ENCODE measurements at places on chromosomes 2 and 18.
A peak's percentile ranks its signal among the peaks of the same experiment; 100 is the strongest.

DNA sequence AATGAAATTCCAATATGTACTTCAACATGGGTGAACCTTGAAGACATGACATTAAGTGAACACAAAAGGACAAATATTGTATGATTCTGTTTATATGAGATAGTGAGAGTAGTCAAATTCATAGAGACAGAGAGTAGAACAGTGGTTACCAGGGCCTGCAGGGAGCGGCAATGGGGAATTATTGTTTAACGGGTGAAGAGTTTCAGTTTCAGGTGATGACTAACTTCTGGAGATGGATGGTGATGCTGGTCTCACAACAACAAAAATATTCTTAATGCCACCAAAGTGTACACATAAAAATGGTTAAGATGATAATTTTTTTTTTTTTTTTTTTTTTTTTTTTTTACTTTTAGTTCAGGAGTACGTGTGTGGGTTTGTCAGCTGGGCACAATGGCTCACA is 109.4 kb upstream of the TMEM200C start:
- DNase-seq: no peak

GRCh38 chr2:237547841-237548416 is 18.4 kb upstream of the PRLH start:
- no peak for DNase-seq

- no peak for DNase-seq
Measured at GRCh38 chr2:219368690-219369191, 19.0 kb downstream of the DNPEP start.

- DNase-seq: no peak
Measured at GRCh38 chr2:171547720-171548119, 25.4 kb downstream of the CYBRD1 start.

DNA sequence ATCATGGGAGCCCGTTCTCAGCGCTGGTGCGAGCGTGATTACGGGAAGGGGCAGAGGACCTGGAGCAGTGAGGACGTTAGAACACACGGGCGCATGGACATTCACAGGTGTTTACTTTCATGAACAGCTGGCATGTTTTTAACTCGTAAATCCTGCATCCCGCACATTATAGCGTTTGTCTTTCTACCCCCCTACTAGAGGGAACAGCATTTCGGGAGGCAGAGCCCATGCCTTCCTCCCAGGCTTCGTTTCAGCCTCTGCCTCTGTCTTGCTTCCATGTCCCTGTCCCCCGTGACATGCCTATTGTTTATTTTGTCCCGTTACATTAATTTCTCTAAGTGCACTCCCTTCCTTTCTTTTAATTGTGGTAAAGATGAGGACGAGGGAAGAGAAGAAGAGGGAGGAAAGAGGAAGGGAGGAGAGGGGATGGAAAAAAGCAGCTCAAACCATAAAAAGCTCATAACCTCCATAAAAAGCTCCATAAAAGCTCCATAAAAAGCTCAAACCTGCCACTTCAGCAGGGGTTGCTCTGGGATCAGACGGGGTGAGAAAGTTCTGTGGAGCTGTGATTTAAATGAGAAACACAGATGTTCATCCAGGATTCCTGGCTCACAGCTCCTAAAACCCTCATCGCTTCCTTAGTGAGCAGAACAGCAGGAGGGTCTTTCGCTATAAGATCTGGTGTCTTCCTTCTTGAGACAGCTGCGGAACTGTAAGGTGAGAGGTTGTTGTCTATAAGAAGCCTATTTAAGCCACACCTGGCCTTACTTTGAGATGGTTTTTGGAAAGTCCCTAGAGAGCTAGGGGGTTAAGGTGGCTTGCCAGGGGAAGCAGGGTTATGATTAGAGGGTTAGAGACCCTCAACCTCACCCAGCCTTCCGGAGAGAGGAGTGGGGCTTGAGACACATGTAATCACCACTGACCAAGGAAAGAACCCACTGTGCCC is 66.6 kb upstream of the SNTG2 start:
- DNase-seq: no peak

- DNase-seq: no peak
Measured at GRCh38 chr18:48781163-48781987, 169.4 kb downstream of the SMAD7 start.

GRCh38 chr2:120539937-120540718 is 194.2 kb downstream of the INHBB start:
- no peak for DNase-seq

DNA sequence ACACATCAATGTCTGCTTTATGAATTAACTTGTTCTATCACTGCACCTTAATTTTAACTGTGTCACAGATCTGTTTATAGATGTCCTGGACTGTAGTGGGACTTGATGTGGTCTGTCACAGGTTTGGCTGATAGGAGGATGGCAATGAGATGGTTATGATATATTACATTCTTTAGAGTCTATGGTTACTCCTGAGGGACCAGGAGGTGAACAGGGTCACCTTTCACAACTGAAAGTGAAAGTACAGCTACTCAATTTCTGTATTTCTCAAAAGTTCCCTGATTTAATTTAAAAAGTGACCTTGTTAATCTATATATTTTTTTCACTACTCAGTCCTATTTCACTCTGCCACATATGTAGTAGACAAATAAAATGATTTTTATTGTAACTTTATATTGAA is 1284.1 kb upstream of the GYPC start:
- no peak for DNase-seq

DNA sequence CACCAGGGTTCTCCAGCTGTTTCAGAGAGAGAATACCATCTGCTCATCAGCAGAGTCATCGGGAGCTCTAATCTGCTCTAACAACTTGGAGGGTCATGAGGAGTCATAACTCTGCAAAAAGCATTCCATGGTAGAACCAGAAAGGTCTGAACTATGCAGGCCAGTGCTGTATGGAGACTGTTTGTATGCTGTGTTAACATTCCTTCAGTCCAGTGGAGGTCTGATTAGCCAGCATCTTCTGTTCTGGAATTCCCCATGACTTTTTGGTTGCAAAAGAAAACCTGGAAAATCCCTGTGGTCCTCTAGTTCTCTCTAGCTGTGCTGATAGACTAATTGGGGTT is 9.4 kb upstream of the ITGB6 start:
- DNase-seq: no peak

DNA sequence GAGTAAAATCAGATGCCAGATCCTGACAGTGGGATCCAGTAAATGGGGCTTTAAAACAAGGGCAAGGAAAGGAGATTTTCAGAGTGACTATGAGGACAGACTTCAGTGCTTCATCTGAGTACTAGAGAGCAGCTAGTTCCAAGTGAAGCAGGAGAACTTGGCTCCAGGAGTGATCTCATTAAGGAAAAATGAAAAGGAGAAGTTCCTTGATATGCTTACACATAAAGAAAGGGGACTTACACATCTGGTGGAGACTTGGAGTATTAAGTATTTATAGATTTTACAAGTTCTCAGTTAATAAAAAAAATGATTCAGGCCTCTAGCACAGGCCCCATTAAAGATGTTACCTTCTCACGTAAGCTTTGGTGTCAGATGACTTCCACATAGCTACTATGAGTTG is 105.8 kb downstream of the ICOS start:
- no peak for DNase-seq

DNA sequence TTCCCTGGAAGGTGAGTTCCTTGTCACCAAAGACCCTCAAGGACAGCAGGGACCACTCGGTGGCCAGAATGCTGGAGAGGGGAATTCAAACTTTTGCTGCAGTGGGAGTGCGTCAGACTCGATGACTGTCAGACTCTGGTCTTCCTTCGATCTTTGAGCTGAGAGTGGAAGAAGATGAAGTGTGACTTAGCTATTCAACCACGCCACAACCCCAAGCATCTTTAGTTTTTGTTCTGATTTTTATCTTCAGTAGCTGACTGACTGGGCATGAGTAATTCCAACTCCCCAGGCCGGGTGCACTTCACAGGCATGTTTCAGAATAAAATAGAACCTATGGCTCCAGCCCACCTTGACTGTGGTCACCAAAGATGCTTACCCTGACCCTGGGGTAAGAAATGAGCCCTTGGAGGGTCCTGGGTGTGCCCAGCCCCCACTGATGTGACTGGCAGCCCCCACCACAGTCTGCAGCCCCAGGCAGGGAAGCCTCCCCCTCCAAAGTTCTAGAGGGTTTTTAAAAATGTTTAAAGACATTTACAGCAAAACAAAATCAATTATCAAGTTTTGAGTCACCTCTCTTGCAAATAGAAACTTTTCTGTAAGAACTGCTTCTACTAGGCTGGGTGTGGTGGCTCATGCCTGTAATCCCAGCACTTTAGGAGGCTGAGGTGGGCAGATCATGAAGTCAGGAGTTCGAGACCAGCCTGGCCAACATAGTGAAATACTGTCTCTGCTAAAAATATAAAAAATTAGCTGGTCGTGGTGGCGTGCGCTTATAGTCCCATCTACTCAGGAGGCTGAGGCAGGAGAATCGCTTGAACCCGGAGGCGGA is 24.9 kb upstream of the YWHAQ start:
- no peak for DNase-seq

GRCh38 chr2:153871231-153872221 is at the start of gene GALNT13:
Gene GALNT13, plus strand, starts transcription at chr2:153871922.
- peak; percentile 91 for DNase-seq

DNA sequence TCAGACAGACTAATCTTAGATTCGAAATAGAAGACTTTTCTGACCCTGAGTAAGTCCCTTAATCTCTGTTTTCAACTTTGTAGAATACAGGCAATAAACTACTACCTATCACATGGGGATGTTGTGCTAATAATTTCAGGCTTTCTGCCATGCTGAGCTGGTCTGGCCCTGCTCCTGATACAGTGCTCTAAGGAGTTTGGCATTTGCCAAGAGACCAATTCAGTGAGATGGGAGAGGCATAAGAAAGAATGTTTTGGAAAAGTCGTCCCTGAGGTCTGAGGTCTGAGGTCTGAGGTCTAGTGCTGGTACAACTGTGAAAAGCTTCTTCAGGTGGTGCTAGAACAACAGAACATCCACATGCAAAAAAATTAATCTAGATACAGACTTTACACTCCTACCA is 35.9 kb upstream of the SP3 start:
- no peak for DNase-seq

DNA sequence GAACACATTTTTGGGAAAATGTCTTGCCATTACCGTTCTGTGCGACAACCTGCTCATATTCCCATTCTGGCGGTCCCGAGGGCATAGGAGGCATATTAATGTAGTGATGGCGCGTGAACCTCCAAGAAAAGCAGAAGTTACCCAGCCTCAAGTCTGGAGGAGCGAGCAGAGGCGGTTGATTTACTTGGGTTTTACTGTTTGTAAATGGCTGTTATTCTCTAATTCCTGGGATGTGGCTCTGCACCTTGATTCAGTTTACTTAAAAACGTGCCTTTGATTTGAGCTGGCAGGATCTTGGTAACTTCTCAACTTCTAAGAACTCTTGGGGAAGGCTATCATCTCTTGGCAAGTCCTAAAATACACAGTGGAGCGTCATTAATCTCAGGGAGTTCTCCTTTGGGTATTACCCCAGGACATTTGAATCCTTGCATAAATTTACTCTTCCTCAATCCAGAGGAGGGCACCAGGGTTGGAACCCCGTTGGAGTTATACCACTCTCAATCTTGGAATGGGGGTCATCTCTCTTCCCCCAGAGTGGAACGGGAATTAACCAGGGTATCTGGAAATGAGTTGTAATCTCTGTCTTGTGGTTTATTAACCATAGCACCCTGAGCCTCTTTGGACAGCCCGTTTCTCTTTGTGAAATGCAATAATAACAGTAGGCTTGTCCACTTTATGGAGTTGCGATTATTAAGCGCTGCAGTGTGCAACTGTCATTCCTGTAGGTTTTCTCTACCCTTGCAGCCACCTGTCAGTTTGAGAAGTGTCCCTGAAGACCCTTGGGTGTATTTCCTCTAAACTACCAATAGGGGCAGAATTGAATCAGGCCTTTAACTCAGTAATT is 2.1 kb downstream of the HK2 start:
- DNase-seq: peak; percentile 47

DNA sequence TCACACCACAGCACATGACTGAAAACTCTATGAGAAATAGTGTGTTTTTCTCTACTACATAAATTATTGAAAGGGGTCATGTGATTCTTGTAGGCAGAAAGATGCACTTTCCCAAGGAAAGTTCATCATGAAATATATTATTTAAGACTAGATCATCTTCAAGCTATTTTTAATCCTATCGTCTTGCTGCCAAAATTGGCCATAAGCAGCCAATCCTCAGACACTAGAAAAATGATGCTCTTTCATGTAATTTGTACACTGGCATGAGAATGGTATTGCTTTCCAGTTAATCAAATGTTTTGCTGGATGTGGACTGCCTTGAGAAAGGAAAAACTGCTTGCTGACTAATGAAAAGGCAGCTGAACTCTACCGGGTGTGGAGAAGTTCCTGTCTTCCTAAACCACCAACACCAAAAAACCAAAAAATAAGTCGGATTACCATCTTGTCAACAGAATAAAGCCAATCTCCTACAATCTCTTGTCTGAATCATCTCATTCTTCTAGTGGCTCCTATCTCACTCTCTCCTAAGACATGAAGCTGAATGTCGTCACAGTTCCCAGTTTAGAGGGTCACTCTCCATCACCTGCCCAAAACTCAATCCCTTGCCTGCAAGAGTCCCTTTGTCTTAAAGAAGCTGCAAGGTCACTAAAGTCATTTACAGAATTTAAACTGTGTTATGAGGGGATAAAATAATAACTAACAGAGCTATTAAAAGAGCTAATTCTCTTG is 5.3 kb downstream of the BCL2 start:
- no peak for DNase-seq
